ENCODE measurements at places on chromosomes 3 and 15.

GRCh38 chr3:67067251-67067650 lies 69.1 kb downstream of the KBTBD8 start:
- no peak for DNase-seq

DNA sequence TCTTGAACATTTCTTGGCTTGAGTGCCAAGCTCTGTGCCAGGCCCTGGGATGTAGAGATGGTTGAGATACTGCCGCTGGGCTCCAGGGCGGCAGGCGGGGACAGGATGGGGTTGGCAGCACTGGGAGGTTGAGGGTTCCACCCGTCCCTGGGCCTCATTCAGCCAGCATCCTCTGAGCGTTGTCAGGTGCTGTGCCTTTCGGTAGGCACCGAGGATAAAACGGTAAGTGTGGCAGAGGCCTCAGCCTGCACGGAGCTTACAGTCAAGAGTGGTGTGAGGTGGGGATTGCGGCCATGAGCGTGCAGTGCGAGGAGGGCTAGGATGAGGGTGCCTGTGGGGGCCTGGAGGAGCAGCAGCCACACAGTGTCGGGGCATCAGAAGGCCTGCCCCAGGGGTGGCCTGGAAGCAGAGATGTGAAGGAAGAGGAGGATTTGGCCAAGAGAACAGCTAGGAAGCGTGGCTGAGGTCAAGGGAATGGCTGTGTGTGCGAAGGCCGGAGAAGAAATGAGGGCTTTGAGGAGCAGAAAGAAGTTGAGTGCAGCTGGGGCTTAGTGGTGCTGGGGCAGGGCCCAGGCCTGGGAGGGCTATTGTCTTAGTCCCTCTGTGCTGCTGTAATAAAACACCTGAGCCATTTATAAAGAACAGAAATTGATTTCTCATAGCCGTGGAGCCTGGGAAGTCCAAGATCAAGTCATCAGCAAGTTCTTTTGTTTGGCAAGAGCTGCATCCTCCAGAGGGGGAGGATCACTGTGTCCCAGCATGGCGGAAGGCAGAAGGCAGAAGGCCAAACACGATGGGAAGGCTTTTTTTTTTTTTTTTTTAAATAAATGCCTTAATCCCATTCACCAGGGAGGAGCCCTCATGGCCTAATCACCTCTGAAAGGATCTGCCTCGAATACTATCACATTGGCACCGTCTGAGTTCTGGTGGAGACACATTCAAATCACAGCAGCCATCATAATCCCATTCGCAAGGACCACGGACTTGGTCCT lies 22.7 kb downstream of the CORO2B start:
- DNase-seq: no peak

DNA sequence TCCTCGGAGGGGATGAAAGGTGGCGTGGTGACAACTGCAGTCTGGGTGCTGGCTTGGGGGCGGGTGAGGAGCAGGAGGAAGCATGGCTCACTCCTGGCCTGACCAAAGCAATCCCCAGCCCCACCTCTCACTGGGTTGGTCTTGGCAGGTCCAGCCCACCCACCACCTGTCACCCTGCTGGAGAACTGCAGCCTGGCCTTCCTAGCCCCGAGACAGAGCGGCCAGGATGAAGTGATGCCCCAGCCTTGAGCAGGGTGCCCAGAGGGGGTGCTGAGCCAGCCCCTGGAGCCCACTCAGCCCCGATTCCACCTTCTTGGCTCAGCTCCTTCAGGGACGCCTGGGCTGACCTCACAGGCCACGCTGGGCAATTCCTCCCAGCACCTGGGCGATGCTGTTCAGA lies 89.9 kb downstream of the IQSEC1 start:
- DNase-seq: no peak

GRCh38 chr3:18766974-18767373 lies 341.8 kb upstream of the SATB1 start:
- DNase-seq: no peak

DNA sequence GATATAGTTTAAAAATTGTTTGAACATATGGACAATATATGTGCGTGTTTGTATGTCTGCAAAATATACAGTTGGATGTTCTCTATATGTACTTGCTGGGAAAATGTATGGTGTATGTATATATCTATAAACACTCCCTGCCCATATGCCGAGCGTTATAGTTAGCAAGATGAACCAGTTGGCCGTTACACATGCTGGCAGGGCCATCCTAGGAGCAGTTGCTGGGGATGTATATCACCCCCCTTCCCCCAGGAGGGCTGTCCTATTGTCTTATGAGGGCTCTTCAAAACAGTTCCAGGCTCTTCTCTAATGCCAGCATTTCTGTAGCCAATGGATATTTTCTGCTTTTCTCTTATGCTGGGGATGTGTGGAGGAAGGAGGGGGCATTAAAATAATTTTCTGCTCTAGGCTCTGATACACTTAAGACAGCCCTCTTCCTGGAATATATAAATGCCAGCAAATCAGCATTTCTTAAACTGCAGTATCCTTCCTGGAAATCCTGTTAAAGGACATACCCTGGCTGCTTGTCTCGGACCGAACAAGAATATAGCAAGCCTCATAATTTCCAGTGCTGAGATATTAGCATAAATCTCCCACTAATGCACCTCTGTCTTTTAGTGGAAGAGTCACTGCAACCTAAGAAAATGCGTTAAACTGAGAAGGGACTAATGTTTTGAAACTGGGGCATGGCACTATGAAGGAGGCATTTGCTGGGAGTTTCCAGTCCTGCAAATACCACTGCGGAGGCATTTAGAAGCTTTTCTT lies 134.4 kb downstream of the MDFIC2 start:
- no peak for DNase-seq

Data from SHP77 (cell line).